ENCODE measurements at places on chromosomes 2 and 18.

GRCh38 chr2:105546628-105546974 is 147.8 kb upstream of the FHL2 start:
- no peak for DNase-seq

GRCh38 chr2:238515377-238515776 is 88.7 kb downstream of the ASB1 start:
- DNase-seq = no peak

GRCh38 chr2:44705356-44705755 is 236.1 kb upstream of the SIX3 start:
- no peak for DNase-seq

- no peak for DNase-seq
Observed at GRCh38 chr2:73292316-73292905, 937 bp downstream of the EGR4 start.

DNA sequence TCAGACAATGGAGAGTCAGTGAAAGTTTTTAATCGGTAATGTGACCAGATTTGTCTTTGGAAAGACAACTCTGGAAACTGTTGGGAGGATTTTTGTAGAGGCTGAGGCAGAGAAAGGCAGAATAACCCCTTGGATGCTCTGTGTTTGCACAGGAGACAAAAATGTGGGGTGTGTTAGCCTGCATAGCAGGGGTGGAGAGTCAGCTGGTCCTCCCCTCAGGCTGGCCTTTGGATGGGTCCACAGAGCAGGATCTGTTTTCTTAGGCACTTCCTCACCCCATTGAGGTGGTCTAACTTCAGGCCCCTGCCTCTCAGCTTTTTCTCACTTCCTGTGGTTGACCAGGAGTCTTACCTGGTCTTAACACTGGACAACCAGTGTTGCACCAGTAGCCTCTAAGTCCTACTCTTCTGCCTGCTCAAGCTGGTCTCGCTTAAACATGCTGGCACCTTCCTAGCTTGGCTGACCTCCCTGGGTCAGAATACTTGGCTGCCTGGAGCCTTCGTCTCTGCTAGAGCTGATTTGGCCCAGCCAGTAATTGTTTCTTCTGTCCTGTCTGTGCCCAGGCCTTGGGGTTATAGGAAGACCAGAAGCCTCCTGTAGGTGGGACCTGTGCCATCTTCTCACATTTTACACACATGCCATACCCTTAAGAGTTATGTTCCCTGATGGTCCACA is 259.8 kb upstream of the RASGRP3 start:
- no peak for DNase-seq

GRCh38 chr2:162327134-162327769 is 8.8 kb upstream of the IFIH1 start:
- DNase-seq = no peak

GRCh38 chr18:61893309-61893970 is 633 bp upstream of the RNF152 start:
- no peak for DNase-seq

GRCh38 chr2:216687646-216688045 is 7.7 kb downstream of the IGFBP5 start:
- no peak for DNase-seq

- DNase-seq = no peak
Observed at GRCh38 chr2:45275242-45275805, 266.1 kb upstream of the SIX2 start.

- no peak for DNase-seq
Observed at GRCh38 chr2:170817093-170818035, 677 bp downstream of the GAD1 start.

- DNase-seq = no peak
Observed at GRCh38 chr2:47772343-47772742, 10.6 kb upstream of the MSH6 start.

GRCh38 chr2:219495531-219496122 is 3.1 kb upstream of the GMPPA start:
- DNase-seq = peak; percentile 78

DNA sequence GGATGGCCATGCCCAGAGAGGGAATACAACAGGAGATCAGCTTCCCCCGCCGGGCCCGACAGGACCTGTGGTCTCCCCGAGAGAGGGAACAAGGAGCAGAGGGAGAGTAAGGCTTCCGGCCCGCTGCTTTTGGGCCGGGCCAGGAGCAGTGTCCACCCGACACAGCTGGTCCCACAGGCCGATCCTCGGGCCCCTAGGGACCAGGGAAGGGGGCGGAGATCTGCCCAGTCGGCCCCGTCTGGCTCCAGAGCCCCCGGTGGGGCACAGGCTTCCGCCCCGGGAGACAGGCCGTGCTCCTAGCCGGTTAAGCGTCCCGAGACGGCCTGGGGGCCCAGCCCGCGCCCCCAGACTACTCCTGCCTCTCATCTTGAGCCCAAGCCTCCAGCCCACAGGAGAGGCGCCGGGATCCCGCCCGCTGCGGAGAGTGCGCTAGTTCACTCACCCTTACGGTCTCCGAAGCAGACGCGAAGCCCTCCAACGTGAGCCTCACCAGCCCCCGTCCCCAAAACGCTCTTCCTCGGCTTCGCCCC is at the start of gene MCFD2:
Gene MCFD2, minus strand, starts transcription at position 526 of the 530 bp plus-strand sequence. CDS start 6,635 bp downstream, outside the sequence.
- DNase-seq = peak; percentile 24

- peak; percentile 3 for DNase-seq
Observed at GRCh38 chr2:206832873-206833272, 67.5 kb downstream of the FASTKD2 start.

DNA sequence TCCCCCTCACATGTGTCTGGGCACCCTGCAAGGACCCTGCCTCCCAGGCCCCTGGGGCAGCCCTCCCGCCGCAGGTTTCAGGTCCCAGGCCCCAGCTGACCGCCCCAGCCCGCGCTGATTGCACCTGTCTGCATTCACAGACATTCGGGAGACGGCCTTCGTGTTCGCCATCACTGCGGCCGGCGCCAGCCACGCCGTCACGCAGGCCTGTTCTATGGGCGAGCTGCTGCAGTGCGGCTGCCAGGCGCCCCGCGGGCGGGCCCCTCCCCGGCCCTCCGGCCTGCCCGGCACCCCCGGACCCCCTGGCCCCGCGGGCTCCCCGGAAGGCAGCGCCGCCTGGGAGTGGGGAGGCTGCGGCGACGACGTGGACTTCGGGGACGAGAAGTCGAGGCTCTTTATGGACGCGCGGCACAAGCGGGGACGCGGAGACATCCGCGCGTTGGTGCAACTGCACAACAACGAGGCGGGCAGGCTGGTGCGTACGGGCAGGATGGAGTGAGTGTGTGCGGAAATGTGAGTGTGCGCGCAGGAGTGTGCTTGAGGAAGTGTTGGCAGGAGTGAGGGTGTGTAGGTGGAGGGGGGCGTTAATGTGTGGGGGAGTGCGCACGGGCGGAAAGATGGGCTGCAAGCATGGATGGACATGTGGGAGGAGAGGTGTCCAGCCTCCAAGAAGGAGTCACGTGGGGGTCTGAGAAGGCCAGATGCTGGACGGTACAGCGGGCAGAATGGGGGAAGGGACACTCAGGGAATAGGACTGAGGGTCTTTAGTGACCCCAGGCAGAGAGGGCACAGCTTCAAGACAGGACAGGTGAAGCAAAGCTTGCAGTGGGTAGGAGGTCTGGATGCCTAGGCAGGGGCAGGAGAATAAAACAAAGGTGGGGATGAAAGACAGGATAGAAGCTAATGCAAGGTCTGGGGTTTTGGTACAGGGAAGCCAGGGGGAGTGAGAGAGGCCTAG is 9.0 kb upstream of the WNT10A start:
- no peak for DNase-seq

GRCh38 chr18:9828506-9829396 is 57.0 kb upstream of the TXNDC2 start:
- peak; percentile 45 for DNase-seq

- no peak for DNase-seq
Observed at GRCh38 chr18:60668583-60668982, 296.0 kb upstream of the MC4R start.

- DNase-seq = no peak
Observed at GRCh38 chr2:157124731-157125130, 132.8 kb upstream of the GALNT5 start.

- DNase-seq = no peak
Observed at GRCh38 chr2:232871835-232872736, 2.0 kb downstream of the SNORC start.

GRCh38 chr2:195861821-195862220 is 204.8 kb downstream of the SLC39A10 start:
- DNase-seq = no peak

GRCh38 chr2:157345647-157346389 is 20.2 kb upstream of the ERMN start:
- no peak for DNase-seq

DNA sequence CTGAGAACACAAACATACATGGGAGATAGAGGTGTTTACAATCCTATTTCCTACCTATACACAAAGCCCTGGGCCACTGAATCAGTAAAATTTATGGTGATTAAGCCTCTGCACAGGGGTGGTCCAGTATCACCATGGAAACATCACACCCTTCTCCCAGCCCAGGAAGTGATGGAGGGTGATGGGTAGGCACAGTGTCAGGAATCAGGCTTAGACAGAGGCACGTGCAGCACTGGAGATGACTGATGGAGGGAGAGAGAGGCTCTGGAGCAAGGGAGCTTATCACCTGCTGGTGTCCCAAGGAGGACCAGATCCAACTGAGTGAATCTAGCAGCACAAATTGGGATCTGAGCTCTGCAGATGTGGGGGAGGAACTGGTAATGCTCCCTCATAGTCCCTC is 117.2 kb downstream of the RPIA start:
- no peak for DNase-seq

DNA sequence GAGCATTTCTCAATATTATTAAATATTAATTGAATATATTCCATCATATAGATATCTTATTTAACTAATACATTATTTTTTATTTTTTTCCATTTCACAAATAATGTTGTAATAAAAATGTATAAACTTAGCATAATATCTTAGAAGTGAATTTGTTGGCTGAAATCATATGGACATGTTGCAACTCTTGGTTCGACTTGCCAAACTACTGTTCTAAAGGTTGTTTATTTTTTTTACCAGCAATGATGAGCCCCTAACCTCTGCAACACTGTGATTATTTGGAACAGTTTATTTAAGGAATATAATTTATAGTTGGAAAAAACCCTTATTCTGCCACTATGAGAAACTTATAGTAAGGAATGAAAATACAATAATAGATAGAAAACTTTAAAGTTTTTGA is 8.8 kb upstream of the NAB1 start:
- no peak for DNase-seq

GRCh38 chr2:31467426-31467825 is 52.9 kb upstream of the XDH start:
- DNase-seq = no peak

GRCh38 chr2:101617796-101618195 is 79.7 kb upstream of the MAP4K4 start:
- DNase-seq = no peak

DNA sequence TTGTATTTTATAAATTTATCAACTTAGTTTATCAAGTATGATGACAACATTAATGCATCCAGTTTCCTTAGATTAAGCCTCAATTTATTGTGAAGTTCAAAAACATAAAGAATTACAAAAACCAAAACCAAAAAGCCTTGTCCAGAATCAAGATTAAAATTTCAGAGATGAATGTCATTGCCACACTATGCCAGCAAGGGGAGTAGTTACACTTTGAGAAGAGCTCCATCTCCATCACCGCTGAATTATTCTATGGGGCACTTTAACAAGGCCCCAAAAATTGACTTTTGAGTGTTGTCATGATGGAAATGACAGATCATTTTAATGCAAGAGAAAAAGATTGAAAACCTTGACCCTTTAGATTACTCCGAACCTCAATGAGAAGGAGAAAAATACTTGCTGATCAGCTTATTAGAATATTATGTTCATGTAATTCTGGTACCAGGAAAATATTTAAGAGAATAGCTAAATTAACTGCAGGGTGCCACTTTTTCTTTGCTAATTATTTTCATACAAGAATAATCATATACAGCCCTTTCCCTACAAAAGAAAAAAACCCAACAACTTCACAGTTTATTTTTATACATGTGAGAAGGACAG is 152.5 kb upstream of the AQP4 start:
- DNase-seq = peak; percentile 2

DNA sequence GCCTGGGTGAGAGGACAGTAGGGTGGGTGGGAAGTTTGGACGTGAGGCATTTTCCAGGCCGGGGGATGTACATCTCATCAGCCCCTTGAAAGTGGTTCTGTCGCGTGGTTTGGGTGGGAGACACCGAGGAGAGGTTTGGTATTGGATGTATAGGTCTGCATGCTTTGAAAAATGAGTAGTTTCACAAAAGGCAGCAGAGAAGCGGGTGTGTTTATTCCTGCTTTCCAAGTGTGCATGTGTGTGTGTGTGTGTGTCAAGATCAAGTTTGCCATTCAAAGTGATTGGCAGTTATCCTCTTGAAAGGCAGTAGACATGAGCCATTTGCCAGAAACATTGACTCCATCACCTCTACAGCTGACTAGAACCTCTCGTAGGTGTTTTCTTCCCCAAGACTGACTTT is 423.1 kb upstream of the POU3F3 start:
- no peak for DNase-seq
